ENCODE measurements at places on chromosomes 6 and 20.

- no peak for DNase-seq
These were observed 91.9 kb downstream of the FOXF2 start for GRCh38 chr6:1481286-1481685.

- DNase-seq = no peak
These were observed 242.4 kb downstream of the KCNQ5 start for GRCh38 chr6:72864236-72864635.

DNA sequence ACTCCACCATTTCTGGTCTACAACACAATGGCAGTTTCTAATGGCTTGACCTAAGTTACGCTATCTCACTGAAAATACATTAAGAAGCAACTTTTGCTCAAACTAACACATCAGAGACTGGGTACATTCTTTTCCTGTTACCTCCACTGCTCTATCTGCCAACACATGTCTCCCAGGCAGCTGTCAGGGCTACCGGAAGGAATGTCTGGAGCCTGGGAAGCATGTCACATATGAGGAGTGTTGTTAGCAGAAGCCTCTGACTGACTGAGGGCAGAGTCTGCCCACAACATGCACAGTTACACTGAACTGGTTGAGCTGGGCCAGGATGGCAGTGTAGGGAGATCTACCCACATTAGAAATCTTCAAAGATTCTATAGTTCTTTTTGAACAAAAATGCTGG lies 264.5 kb downstream of the KIF16B start:
- DNase-seq = no peak

DNA sequence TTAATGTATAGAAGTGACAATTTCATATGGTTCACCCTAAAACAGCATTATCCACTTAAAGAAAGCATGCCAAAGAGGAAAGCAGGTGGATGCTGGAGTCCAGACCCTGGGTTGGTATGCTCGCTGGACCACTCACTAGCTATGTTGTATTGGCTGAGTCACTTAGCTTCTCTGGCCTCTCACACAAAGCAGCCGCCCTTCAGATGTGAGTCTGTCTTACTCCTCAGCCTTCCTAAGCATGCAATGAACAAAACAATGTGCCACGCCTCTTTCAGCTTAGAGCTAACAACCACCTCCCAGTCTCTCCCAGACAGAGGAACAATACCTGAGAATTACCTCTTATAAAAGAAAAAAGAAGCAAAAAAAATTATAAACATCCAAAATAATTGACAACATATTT lies 29.4 kb downstream of the SIM1 start:
- no peak for DNase-seq

DNA sequence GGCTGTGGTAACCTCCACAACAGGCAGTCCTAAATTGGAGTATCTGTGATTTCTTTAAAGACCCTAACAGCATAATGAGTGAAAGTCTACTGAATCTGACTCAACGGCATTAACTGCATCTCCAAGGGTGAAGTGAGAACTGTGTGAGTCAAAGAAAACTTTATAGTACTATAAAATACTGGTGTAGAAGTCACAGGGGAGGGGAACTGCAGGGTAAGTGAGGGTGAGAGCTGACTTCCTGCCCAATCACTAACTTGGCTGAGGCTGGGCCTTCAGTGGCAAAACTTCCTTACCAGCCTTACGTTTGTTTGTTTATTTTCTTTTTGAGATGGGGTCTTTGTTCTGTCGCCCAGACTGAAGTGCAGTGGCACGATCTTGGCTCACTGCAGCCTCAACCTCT lies 109.8 kb downstream of the PTPRK start:
- DNase-seq = no peak

DNA sequence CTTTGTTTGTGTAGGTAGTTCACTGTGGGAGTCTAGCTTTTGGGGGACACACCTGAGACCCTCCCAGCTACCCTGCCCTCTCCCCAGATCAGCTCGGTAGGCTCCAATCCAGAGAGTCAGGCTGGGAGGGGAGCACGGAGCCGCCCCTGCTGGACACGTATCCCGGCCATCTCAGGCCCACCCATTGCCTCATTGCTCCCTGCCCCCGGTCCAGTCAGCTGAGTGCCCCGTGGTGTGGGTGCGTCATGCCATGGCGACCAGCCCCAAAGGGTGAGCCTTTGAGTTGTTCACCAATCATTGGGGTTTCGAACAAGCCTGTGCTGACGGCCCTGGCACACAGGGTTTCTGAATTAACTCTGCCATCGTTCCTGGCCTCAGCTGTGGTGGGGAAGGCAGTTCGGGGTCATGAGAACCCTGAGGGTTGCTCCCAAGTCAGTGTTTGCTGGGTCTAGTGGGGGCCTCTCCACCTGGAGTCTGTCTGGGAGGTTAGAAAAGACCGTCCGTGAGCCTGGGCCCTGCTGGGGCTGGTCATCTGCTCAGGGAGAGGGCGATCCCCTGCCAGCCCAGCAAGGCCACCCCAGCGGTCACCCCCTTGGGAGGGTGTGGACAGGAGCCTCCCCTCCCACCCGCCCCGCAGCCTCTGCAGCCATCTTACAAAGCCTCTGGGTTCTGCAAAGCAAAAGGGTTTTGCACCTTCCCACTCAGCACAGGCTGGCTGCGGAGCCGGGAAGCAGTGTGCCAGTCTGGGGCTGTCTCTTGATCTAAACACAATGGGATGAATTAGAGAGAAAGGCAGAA lies 34.5 kb downstream of the NTSR1 start:
- no peak for DNase-seq

- no peak for DNase-seq
These were observed 25.2 kb upstream of the ASCC3 start for GRCh38 chr6:100906325-100906724.

DNA sequence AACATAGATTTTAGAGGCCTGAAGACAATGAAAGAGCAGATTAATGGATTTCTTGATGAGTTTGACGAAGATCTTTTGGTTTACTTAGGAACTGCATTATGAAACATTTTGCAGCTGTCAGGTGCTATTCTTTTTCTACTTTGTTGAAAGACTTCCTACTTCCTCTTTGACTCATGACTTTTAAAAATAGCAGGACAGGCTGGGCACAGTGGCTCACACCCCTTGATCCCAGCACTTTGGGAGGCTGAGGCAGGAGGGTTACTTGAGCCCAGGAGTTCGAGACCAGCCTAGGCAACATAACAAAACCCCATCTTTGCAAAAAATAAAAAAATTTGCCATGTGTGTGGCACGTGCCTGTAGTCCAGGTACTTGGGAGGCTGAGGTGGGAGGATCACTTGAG lies 52.0 kb downstream of the ITCH start:
- no peak for DNase-seq

GRCh38 chr6:136840276-136841001 lies 18.0 kb downstream of the PEX7 start:
- no peak for DNase-seq

- DNase-seq = peak; percentile 22
These were observed 81.3 kb downstream of the HMGCLL1 start for GRCh38 chr6:55497694-55498093.

- no peak for DNase-seq
These were observed 188.2 kb downstream of the PRKN start for GRCh38 chr6:162539321-162539720.

DNA sequence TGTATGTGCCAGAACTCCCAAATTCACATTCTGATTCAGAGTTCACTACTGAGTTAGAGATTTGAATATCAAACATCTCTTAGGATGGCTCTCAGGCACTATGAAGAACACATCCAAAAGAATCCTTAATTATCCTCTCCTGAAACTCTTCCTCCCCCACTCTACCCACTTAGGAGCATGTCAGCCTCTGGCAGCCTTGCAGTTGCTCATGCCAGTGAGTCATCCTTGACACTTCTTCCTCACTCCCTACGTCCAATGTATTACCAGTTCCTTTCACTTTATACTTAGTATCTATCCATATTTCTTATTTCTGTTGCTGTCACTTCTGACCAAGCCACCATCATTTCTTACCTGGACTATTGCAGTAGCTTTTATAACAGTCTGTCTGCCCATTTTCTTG lies 192.0 kb upstream of the IMPG1 start:
- DNase-seq = no peak

- no peak for DNase-seq
These were observed 79.3 kb downstream of the PTCHD4 start for GRCh38 chr6:48031711-48032110.

DNA sequence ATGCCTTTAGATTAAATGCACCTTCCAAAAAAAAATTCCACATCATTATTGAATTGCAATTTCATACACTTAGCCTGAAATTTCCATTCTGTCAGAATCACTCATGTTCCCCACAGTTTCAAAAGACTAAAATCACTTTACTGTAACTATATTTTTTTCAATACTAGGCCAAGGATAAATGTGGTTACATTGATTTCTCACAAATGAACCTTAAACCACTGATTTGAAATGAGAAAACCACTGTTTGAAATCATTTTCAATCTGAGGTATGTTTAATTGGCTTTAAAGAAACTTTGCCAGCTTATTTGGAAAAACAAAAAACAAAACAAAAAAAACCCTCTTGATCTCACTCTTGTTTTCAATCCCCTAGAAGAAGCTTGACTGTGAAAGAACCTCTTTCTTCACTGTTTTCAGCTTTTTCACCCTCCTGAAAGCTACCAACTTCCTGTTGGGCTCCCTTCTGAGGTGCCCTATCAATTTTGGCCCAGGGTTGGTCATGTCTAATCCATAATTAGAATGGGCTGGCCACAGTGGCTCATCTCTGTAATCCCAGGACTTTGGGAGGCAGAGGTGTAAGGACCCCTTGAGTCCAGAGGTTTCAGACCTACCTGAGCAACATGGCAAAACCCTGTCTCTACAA lies 242.5 kb downstream of the ADGRG6 start:
- DNase-seq = no peak

GRCh38 chr6:25027221-25027916 lies 91.6 kb upstream of the RIPOR2 start:
- DNase-seq = no peak

DNA sequence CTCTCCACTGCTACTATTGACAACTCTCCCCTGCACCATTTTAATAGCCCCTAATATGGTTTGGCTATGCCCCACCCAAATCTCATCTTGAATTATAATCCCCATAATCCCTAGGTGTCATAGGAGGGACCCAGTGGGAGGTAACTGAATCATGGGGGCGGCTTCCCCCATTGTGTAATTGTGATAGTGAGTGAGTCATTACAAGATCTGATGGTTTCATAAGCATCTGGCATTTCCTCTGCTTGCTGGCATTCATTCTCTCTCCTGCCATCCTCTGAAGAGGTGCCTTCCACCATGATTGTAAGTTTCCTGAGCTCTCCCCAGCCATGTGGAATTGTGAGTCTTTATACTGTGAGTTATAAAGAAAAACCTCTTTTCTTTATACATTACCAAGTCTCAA lies 74.1 kb upstream of the TCF21 start:
- no peak for DNase-seq

DNA sequence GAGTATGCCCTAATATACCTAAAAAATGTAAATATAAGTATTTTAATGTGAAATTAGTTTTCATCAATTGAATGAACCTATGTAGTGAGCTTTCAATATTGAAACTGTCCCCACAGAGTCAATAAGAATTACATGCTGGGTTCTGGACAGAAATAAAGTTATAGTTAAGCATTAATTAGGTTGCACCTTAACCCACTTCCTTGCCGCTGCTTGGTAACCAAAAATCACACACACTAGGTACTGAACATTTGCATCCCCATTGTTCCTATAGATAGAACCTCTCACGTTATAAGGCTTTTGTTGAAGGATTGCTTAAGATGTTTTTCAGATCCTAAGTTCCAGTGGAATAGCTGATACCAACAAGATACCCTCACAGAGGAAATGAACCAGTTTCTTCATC lies 237.1 kb upstream of the OPRM1 start:
- no peak for DNase-seq

- DNase-seq = no peak
These were observed 69.0 kb downstream of the SMLR1 start for GRCh38 chr6:130896249-130896648.

DNA sequence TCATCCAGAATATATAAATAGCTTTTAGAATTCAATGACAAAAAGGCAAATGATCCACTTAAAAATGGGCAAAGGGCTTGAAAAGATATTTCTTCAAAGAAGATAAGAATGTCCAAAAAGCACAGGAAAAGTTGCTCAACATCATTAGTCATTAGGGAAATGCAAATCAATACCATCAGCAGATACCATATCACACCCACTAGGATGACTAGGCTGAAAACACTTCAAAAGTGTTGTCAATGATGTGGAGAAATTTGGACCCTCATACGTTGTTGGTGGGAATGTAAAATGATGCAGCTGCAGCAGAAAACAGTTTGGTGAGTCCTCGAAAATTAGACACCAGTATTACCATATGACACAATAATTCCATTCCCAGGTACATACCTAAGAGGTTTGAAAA lies 303.6 kb upstream of the SLC35B3 start:
- no peak for DNase-seq

- DNase-seq = no peak
These were observed 676.5 kb downstream of the TENT5A start for GRCh38 chr6:81075974-81076373.

- no peak for DNase-seq
These were observed 1008.3 kb downstream of the KIF16B start for GRCh38 chr20:15564981-15565380.

DNA sequence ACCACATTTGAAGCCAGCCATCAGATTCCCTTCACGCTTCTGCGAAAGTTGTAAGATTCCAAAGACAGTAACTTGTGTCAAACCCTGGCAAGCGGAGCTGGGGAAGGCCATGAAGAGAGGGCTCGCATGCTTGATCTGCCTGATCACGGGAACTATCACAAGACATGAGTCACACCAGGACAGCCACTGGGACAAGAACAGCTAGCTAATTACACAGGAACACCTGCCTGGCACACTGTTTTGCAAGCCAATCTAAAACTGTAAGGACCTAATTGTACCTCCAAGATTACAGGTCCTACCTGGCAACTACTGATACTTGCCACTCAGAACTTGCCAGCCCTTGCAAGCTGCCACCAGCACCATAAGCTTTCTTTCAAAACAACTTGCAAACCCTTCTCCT lies 289.3 kb downstream of the KIF16B start:
- DNase-seq = no peak

GRCh38 chr20:324177-325044 lies 941 bp upstream of the SOX12 start:
- peak; percentile 98 for DNase-seq

DNA sequence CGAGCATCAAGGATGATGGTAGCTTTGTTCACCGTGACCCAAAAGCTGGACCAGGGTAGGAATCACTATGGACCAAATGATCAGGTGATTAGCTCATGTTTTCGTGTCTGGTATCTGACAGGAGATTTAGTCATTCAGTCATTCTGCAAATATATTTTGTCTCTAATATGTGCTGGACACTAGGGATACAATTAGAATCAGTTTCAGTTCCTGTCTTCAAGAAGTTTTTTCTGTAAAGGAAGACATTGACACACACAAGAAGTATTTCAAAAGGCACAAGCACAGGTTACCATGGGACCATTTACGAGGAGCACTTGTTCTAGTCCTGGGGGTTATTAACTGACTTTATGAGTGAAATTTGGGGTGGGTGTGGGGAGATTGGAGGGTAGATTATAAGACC lies 244.9 kb downstream of the HIVEP2 start:
- no peak for DNase-seq

GRCh38 chr20:56437196-56437960 lies 25.3 kb downstream of the CASS4 start:
- no peak for DNase-seq

- DNase-seq = no peak
These were observed 8.8 kb downstream of the TRIM27 start for GRCh38 chr6:28914941-28915340.
